Stimulated activated CD8-positive, alpha-beta memory T cell treated with anti-CD3 and anti-CD28 coated beads, Interleukin-4, amount 100 ng/mL, for 4 hours (primary cell): ENCODE measurements at places on chromosomes 13 and 19.

DNA sequence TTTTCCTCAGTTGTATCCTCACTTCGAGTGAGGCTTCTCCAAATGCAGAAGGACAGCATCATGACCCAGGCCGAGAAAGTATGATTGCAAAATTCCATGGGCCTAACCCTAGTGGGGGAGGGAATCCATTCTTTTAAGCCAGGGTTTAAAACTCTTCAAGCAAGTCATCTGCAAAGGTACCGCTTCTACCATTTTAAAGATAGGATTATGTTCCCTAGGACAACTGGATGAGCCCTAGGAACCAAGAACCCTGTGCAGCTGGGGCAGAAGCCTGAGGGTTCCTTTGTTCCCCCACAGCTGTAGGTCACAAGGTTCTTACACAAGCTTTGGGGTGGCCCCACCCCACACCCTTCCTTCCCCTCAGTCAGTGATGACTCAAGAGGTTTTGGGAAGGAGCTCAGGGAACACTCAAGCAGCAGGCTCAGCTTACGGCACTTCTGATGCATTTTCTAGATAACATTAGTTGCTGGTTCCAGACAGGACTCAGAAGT lies 13.5 kb downstream of the ARL11 start:
- DNase-seq = no peak

- DNase-seq = no peak
These were observed 180.3 kb downstream of the SHISA2 start for GRCh38 chr13:25871389-25872125.

GRCh38 chr13:107266657-107267056 lies 698.7 kb upstream of the ARGLU1 start:
- DNase-seq = no peak

DNA sequence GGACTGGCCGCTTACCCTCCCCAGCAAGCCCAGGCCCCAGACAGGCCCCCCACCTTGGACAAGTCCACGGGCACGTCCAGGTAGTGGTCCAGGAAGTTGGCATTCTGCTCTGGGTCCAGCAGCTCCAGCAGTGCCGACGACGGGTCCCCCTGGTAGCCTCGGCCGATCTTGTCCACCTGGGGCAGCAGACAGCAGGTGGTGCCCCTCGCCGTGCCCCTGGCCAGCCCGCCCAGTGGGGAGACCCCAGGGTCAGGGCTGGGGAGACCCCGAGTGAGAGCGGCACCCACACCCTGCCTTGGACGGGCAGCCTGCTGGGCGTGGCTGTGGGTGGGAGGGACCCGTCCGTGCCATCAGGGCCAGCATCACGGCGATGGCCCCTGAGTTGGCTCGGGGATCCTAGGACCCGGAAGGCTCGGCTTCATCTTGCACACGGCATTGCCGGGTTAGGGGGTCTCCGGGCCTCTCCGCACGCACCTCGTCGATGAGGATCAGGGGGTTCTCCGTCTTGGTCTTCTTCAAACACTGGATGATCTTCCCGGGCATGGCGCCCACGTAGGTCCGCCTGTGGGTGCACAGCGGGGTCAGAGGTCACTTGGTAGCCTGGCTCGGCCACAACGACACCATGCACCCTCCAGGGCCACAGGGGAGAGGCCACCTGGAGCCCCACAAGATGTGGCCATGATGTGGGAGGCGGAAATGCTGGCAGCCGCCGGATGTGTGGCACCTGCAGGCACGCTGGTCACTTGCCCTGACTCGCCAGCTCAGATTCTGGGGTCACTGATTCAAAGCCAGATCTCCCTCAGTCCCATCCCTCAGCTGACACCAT lies 6.3 kb downstream of the RPL36 start:
- DNase-seq = no peak

DNA sequence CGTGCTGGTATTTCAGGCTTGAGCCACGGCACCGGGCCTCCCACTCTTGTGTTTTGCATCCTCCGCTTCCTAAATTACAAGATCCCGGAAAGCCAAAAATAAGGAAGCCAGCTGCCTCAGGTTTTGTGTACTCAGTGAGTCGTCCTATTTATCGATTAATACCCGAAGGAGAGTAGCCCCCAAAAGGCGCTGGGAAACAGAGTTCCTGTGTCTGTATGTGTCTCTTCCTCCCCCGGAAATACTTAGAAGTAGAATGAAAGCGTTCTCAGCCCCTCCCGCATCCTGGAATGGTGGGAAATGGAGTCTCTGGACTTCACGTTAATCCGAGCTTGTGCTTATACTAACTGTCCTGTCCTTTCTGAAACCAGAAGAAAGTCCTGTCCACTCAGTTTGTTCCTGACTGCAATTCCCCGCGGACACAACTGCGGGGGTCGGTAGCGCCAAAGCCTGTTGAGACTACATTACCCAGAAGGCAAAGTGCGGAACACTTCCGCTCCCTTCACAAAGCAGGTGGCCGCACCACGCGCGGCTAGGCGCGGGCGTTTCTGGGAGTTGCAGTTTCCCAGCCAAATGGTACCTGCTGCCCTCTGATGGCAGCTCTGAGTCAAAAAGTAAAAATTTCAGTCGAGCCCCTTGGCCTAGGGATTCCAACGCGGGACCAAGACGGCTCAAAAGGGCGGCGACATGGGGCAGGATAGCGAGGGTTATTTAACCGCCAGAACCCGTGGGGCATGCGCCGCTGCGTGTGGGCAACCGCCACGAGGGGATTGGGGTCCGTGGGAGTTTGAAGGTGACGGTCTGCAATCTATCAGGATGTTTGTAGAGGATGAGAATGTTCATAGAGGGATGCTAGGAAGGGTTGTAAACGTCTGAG lies 2.2 kb upstream of the GSK3A start:
- DNase-seq = peak; percentile 85

DNA sequence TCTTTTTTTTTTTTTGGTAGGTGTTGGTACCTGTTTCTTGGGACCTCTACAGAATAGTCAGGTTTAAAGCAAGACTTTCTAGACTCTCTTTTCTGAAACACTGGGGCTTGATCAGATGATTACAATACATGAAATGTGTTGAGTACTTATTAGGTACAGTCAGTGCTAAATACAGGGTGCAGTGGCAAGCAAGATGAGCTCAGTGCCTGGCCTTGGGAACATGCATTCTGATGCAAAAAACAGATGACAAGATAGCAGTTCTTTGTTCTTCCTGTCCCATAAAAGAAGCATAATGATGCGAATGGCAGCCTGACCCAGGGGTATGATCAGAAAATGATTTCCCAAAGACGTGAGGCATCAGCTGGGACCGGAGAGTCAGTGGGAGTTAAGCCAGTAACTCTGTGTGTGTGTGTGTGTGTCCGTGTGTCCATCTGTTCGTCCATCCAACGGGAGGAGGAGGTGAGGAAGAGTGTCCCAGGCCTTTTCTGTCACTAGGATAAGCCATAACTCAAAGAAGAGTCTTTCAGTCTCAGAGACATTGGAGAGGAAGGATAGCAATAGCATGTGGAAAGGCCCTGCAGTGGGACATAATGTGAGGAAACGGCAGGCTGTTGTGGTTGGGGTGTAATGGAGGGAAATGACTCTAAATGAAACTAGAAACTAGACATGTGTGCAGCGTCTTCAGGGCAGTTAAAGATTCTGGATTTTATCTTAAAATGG lies 32.2 kb downstream of the SLAIN1 start:
- no peak for DNase-seq

GRCh38 chr13:39148513-39148961 lies 110.3 kb downstream of the NHLRC3 start:
- DNase-seq = no peak

DNA sequence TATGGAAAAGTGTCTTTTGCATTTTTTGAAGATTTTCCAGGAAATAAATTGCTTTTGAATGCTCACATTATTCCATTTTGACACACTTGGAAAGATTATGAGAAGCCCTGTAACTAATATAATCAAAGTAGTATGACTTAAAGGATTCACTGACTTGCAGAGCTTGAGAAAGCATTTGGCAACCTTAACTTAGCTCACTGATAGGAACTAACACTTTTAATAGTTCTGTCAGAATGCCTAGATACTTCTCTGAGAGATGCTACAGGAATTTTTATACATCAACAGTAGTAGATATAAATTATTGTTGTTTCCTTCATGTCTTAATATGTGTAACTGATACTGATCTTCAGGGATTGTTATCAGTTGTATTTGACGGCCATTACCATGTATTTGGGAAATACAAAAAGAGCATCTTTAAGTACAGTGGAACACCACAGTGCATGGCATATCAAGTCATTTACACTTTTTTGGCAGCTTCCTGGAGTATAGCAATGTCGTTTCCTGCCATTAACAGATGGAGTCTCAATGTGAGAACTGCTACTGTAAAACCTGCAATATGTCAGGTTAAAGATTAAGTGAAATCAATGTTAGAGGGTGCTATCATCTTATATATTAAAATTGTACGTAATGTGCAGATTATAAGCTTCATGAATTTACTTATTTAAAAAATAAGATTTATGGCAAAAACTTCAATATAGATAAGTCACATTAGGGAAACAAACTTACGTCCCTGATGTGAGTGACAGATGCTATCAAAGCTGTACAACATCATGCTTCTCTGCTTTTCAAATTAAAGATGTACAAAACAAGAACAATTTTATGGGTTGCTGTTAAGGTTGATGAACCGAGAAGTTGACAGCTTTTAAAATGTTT lies 1159.8 kb upstream of the MIR17HG start:
- no peak for DNase-seq

GRCh38 chr13:50401049-50401505 lies 385.8 kb downstream of the KCNRG start:
- no peak for DNase-seq

- no peak for DNase-seq
These were observed 1.9 kb downstream of the PCSK4 start for GRCh38 chr19:1488282-1488601.

- no peak for DNase-seq
These were observed 1.1 kb downstream of the KLHL26 start for GRCh38 chr19:18637673-18638630.

DNA sequence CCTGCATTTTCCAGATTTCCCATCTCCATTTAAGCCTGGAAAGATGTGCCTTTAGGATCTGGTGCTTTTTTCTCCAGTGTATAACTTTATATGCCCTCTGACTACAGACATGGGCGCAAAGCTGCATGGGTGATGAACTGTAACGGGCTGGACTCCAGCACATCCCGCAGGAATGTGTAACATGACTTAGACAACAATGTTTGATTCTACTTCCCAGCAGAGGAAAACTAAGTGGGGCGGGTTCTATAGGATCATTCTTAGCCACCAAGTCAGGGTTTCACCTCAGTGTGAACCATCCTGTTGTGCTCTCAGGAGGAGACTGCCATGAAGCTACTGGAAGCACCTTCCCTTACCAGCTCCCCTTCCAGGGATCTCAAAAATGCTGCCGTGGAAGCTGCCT lies 93.2 kb upstream of the SERP2 start:
- DNase-seq = no peak

- DNase-seq = no peak
These were observed 3.3 kb downstream of the KHSRP start for GRCh38 chr19:6421075-6422014.

- no peak for DNase-seq
These were observed 100.5 kb upstream of the TEX29 start for GRCh38 chr13:111219950-111220349.

DNA sequence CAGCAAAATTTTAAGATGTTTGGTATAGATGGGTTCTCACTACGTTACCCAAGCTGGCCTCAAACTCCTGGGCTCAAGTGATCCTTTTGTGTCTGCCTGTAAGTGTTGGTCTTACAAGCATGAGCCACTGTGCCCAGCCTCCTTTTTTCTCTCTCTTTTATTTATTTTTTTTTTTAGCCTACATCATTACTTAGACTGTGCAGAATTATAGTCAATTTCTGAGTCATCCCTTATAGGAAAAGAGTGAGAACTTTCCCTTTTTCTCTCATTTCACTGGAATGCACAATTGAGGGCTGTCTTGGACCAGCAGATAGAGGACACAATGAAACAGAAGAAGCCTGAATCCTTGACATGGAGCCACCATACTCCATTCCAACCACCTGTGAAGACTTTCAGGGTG lies 13.3 kb downstream of the TSKS start:
- no peak for DNase-seq

DNA sequence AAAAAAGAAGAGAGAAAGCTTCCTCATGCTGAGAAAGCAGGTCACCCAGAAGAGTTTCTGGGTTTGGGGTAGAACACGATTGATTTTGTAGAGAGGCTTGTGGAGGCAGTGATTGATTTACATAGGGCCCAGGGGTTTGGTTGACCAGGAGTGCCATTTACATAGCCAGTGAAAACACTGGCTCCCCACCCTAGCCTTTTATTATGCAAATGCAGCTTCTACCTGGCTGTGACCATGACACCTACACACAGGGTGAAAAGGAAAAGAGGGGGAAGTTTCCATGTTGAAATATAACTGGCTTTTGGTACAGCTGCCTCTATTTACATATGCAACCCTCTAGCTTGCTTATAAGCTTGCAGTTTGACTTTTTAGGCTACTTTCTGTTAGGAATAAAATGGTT lies 62.0 kb downstream of the ZNF100 start:
- DNase-seq = no peak

GRCh38 chr19:2552859-2553258 lies 76.9 kb downstream of the GADD45B start:
- DNase-seq = peak; percentile 27

GRCh38 chr13:107992542-107992941 lies 222.8 kb downstream of the LIG4 start:
- no peak for DNase-seq

GRCh38 chr13:58953638-58954037 lies 1210.1 kb downstream of the DIAPH3 start:
- DNase-seq = no peak

DNA sequence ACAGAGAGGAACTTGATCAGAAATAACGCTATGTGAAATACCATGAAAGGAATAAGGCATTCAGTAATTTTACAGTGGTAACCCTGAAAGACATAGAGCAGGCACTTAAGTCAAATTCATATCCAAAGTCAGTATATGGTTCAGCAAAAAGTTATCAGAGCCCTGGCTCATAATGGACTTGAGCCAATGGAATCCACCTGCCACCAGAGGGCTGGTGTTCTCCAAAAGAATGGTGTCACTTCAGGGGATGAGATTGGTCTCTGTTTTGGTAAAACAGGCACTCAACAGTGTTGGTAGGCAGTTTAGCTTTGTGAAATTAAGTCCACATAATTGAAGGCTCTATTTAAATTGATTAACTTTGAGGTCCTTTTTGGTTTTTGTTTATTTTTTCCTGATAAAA lies 93.9 kb downstream of the LIG4 start:
- no peak for DNase-seq

- DNase-seq = no peak
These were observed 8.9 kb upstream of the VSTM2B start for GRCh38 chr19:29516821-29517395.

- peak; percentile 9 for DNase-seq
These were observed 7.2 kb downstream of the AXL start for GRCh38 chr19:41226053-41226873.

- no peak for DNase-seq
These were observed 5.9 kb downstream of the ZNF575 start for GRCh38 chr19:43538922-43539321.
